ENCODE measurements at places on chromosomes 12 and 14.

DNA sequence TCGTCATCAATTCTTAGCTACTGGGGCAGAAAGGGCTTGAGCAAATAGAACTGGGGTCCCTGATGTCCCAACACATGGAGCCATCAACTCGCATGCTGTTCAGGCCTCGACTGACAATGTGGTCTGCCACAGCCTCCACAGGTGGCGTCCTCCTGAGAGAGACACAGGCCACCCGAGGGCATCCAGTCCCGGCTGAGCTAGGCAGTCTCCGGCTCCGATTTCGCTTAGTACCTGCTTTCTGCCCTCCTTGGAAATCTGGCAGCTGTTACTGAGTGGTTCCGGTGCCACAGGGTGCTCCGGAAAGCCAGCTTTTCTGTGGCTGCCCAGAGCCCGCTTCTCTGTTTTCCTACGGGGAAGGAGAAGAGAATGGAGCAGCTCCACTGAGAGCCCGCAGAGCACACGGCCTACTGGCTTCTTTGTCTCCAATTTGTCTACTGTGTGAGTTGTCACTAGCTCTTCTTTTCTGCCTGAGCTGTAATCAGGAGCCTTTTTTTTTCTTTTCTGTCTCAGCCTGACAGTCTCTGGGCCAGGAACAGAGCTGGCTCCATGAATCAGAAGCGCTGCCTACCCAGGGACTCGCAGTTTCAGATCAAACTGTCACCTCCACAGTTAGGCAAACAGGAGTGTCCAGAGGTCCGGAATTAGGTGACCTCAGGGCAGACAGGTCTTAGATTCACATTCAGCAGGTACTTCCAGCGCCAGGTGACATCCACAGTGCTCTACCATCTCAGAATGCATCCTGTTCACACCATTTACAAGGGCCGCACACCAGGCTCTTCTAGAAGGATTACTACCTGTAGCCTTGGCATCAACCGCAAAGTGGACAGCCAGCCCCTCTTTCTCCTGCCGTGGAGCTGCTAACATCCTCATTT, 73.3 kb downstream of the MOK start:
- DNase-seq, result no peak

GRCh38 chr14:95291859-95292542, 27.7 kb downstream of the CLMN start:
- no peak for DNase-seq

DNA sequence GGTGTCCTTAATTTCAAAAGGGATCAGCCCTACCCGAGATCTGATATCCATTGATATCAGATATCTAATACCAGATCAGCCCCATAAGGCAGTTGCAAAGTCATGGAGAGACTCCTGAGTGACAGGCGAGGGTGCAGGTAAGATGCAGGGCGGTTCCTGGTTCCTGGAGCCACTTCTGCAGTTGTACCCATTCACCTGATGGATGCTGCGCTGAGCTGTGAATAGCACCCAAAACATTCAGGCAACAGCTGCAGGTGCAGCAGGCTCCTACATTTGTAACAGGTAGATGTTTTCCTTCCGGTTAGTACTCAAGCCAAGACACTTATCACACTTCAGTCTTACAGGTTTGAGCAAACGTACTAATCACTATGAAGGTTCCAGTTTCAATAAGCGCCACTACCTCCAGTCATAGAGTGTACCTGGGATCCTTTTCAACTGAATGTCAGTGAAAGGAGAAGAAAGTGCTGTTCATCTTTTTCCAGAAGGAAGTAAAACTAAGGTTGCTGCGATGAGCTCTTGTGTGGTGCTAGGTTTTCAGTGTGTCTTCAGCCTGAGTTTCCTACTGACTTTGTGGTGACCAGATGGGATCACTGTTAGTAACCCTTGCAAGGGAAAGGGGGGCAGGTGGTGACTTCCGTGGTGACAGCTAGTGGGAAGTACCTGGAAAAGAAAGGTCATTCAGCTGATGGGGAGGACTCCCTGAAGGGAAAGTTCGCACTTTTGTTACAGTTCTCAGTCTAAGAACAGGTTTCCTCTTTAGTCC, 1.9 kb downstream of the ATP6V0A2 start:
- no peak for DNase-seq

DNA sequence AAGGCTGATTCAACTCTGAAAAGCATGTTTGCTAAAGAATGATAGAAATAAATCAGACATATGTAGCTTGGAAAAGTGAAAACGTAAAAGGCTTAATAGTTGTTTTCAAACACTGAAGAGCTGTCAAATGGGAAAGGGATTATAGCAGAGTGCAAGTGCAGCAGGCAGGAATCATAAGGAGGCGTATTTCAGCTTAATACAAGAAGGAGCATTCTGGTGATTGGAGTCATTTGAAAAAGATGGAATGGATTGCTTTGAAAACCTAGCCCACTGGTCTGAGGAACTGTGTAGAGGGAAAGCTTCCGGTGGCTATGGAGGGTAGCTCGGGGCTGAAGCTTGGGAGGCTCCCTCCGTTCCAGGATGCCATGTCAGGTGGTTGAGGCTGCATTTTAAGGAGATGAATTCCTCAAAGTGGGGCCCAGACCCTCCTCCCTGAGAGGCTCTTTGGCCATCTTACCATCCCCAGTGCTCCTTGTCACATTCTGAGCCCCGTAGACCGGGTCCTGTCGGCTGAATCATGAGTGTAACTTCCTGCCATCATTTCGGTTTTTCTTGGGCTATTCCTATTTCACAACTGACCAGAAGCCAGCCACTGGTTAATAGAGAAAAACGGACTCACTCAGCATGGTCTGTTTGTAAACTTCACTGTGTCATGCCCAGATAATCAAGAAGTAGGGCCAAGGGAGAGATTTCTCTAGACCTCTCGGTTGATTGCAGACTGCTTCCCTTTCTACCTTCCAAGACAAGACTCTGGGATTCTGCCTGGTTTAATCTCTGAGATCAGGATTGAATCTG, 6.5 kb downstream of the WNT5B start:
- no peak for DNase-seq

DNA sequence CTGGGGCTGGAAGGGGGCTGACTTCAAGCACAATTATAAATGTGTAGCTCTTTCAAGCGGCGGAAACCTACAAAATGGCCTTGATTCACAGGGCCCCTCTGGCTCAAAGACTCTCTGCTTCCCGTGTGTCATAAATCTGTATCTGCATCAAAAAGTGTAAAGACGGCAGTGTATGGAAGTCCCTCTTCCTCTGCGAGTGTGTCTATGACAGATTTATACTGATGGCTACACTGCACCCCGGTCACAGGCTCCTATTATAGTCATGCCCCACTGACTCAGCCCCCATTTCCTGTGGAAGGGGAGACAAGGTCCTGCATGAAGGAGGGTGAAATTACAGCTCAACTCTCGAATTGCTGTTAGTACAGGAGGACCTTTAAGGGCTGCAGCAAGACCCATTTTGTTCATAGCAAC, 68.6 kb downstream of the HMGA2 start:
- no peak for DNase-seq

DNA sequence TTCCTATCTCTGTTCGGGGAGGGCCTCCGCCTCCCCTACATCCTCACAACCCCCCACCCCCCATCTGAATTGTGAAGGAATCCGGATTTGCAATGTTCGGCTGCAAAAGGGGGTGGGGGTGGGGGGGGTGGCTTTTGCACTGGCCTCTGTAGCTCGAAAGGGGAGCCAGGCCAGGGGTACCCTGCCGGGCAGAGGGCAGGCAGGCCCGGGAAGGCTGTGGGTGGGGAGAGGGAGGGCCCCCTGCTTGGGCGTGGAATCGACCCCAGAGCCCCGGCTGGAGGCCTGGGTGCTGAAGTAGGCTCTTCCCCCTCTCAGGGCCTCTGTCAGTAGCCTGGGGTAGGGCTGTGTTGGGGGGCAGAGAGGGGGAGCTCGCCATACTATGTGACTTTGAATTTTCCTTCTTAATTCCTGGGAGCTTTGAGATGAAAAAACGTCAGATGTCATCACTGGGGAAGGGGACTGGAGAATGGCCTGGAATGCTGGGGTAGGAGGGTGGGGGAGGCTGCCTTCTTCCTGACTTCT, 1.1 kb downstream of the LRP1 start:
- no peak for DNase-seq

GRCh38 chr14:52248057-52248456, 19.4 kb upstream of the PTGDR start:
- no peak for DNase-seq
